CD4-positive, alpha-beta T cell (primary cell): ENCODE measurements at places on chromosomes 2 and 18.

GRCh38 chr2:55159037-55159651 lies 72.9 kb downstream of the CLHC1 start:
- H3K4me1 ChIP-seq, result peaks cover 4% of the 10 kb centered on the region
- H3K4me3 ChIP-seq, result no peak overlapping the region
- no peaks in the 10 kb centered on the region for H3K36me3 ChIP-seq
- H3K27me3 ChIP-seq, result no peaks in the 10 kb centered on the region
- DNase-seq, result no peak

DNA sequence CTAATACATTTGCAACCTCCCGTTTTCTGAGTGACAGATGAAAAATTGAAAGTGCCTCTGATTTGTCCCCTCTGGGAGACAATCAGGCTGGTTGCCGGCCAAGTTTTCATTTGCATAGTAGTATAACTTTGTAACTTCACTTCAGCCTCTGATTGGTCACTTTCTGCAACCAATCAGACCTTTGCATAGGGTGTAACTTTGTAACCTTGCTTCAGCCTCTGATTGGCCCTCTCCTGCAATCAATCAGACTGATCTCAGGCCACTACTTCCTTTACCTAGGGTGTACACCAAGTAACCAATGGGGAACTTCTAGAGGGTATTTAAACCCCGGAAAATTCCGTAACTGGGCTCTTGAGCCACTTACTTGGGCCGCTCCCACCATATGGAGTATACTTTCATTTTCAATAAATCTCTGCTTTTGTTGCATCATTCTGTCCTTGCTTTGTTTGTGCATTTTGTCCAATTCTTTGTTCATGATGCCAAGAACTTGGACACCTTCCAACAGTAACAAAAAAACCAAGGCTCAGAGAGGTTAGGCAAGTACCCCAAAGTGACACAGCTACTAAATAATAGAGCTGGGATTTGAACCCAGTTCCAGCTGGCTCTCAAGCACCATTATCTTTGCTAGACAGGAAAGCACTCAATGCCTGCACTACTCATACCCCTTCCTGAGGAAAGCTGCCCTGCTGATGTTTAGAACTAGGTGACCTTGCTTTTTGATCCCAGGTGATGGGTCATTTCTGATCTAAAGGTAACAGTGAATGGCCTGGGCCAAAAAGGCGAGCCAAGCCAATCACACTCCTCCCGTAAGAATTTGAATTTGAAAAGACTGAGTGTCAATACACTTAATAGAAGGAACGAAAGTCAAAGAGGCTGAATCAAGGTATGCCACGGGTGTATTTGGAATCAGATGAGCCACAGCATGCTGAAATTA lies 10.9 kb upstream of the MYOM1 start:
- H3K36me3 ChIP-seq, result no peaks in the 10 kb centered on the region
- no peaks in the 10 kb centered on the region for H3K27me3 ChIP-seq
- DNase-seq, result no peak
- H3K4me3 ChIP-seq, result no peak overlapping the region
- H3K4me1 ChIP-seq, result no peaks in the 10 kb centered on the region
- no peak overlapping the region for H3K27ac ChIP-seq

DNA sequence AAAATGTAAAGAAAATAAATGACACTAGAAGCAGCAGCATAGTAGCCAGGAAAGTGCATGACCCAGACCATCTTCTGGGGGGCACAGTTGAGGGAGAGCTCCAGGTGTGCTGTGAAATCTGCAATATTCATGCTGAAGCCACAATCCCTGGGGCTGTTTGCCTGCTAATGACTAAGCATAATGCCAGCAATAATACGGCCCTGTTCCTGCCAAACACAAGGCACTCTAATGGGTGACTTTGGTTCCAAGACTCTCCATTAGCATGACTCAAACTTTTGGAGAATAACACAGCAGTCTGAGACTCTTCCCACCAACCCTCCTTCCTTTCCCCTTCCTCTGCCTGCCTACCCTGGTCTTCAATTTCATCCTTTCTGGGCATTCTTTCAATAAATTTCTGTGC lies 77.9 kb upstream of the DOCK10 start:
- no peak for DNase-seq
- H3K4me3 ChIP-seq, result no peak overlapping the region
- H3K36me3 ChIP-seq, result no peaks in the 10 kb centered on the region

DNA sequence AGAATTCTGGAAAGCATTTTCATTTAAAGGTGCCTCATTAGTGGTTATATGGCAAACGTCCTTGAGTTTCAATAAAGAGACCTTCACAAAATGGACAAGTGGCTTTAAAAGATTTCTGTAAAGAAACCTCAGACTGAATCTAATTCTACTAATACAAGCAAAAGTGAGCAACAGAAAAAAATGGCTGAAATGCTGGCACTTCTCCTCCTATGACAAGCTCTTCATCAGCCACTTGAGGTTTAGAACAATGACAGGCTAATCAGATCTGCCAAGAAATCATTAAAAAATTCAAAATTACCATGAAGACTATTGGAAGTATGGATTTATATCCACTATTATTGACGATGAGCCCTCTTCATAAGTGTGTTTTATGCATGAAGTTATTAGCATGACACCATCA lies 71.8 kb downstream of the MYO3B start:
- H3K4me3 ChIP-seq, result no peak overlapping the region
- no peaks in the 10 kb centered on the region for H3K4me1 ChIP-seq
- no peaks in the 10 kb centered on the region for H3K36me3 ChIP-seq
- H3K27ac ChIP-seq, result no peak overlapping the region
- H3K27me3 ChIP-seq, result no peaks in the 10 kb centered on the region
- no peak for DNase-seq

- H3K36me3 ChIP-seq, result no peaks in the 10 kb centered on the region
- DNase-seq, result no peak
- H3K27me3 ChIP-seq, result no peaks in the 10 kb centered on the region
- H3K27ac ChIP-seq, result no peak overlapping the region
- H3K4me3 ChIP-seq, result no peak overlapping the region
- H3K4me1 ChIP-seq, result no peaks in the 10 kb centered on the region
These were observed 97.9 kb upstream of the KLHL29 start for GRCh38 chr2:23286758-23287704.

GRCh38 chr2:150379166-150379565 lies 108.3 kb downstream of the RND3 start:
- H3K4me1 ChIP-seq, result no peaks in the 10 kb centered on the region
- DNase-seq, result no peak
- no peaks in the 10 kb centered on the region for H3K36me3 ChIP-seq
- no peak overlapping the region for H3K4me3 ChIP-seq
- no peak overlapping the region for H3K27ac ChIP-seq

GRCh38 chr2:56185582-56186046 lies 1.8 kb downstream of the CCDC85A start:
- DNase-seq, result no peak
- H3K4me1 ChIP-seq, result peaks cover 8% of the 10 kb centered on the region
- H3K4me3 ChIP-seq, result no peak overlapping the region
- H3K27me3 ChIP-seq, result peaks cover 39% of the 10 kb centered on the region
- H3K27ac ChIP-seq, result no peak overlapping the region

DNA sequence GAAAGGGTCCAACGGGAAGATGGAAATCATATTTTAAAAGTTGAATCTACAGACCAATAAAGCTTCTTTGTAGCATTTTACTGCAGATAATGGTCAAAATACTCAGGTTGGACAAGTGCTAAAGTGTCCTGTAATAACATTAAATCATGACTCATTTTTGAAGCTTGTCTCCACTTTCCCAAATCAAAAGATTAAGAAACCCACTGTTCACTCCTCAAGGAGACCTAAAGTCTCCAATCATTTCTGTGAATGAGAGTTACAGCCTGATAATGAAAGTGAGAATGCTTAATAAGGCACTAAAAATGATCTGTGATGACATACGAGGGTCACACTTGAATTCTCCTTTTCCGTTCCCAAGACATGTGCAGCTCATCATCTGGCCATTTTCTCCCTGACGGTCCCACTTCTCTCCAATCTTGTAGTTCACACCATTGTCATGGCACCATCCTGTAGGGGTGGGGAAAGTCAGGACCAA lies 53.4 kb downstream of the ATIC start:
- no peak overlapping the region for H3K4me3 ChIP-seq
- no peak for DNase-seq
- peaks cover 2% of the 10 kb centered on the region for H3K36me3 ChIP-seq
- H3K27ac ChIP-seq, result no peak overlapping the region
- H3K27me3 ChIP-seq, result no peaks in the 10 kb centered on the region

GRCh38 chr2:223853425-223853837 lies 16.0 kb upstream of the AP1S3 start:
- DNase-seq, result no peak
- H3K4me3 ChIP-seq, result no peak overlapping the region
- H3K4me1 ChIP-seq, result peaks cover 6% of the 10 kb centered on the region
- no peaks in the 10 kb centered on the region for H3K36me3 ChIP-seq
- no peak overlapping the region for H3K27ac ChIP-seq
- no peaks in the 10 kb centered on the region for H3K27me3 ChIP-seq

GRCh38 chr2:240917009-240917683 lies 11.0 kb downstream of the CROCC2 start:
- no peak overlapping the region for H3K4me3 ChIP-seq
- H3K27ac ChIP-seq, result no peak overlapping the region
- DNase-seq, result no peak
- H3K27me3 ChIP-seq, result peaks cover 27% of the 10 kb centered on the region
- peaks cover 3% of the 10 kb centered on the region for H3K4me1 ChIP-seq
- no peaks in the 10 kb centered on the region for H3K36me3 ChIP-seq

- no peaks in the 10 kb centered on the region for H3K4me1 ChIP-seq
- no peak overlapping the region for H3K27ac ChIP-seq
- no peaks in the 10 kb centered on the region for H3K36me3 ChIP-seq
- H3K27me3 ChIP-seq, result no peaks in the 10 kb centered on the region
- DNase-seq, result no peak
These were observed 121.2 kb upstream of the TANK start for GRCh38 chr2:161039071-161039470.

GRCh38 chr2:101296371-101296770 lies 12.1 kb downstream of the RNF149 start:
- no peaks in the 10 kb centered on the region for H3K27me3 ChIP-seq
- H3K36me3 ChIP-seq, result peaks cover 45% of the 10 kb centered on the region
- no peak for DNase-seq
- no peak overlapping the region for H3K4me3 ChIP-seq

DNA sequence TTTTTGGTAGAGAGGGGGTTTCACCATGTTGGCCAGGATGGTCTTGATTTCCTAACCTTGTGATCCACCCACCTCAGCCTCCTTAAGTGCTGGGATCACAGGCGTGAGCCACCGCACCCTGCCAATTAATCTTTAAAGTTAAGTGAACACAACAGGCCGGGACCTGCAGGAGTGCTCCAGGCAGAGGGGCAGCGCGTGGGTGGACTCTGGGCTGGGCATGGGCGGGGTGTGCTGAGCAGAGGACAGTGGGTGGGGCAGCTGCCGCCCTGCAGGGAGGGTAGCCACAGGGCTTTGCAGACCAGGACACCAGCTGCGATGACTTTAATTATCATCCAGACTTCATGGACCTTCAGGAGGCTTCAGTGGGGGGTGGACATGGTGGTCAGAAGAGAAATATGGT lies 8.8 kb upstream of the GPR148 start:
- no peaks in the 10 kb centered on the region for H3K36me3 ChIP-seq
- DNase-seq, result no peak
- H3K4me3 ChIP-seq, result no peak overlapping the region
- H3K4me1 ChIP-seq, result no peaks in the 10 kb centered on the region
- H3K27me3 ChIP-seq, result peaks cover 8% of the 10 kb centered on the region

DNA sequence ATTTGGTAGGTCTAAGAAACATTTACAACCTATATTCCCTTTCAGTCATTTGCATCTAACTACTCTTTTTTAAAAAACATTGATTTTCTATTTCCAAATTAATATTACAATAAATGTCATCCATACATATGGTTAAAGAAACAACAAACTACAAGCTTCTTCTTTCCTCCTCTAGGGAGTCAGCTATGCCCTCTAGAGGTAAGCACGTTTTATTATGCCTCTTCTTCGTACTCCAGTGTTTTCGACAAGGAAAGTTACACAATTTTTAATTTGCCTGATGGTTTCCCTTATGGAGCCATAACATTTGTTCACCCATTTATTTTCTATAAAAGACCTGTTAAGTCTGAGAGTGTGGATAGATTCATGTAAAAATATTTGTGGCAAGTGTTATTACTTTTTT lies 183.4 kb upstream of the CDH7 start:
- H3K27ac ChIP-seq, result no peak overlapping the region
- H3K4me1 ChIP-seq, result no peaks in the 10 kb centered on the region
- no peaks in the 10 kb centered on the region for H3K27me3 ChIP-seq
- no peak overlapping the region for H3K4me3 ChIP-seq

DNA sequence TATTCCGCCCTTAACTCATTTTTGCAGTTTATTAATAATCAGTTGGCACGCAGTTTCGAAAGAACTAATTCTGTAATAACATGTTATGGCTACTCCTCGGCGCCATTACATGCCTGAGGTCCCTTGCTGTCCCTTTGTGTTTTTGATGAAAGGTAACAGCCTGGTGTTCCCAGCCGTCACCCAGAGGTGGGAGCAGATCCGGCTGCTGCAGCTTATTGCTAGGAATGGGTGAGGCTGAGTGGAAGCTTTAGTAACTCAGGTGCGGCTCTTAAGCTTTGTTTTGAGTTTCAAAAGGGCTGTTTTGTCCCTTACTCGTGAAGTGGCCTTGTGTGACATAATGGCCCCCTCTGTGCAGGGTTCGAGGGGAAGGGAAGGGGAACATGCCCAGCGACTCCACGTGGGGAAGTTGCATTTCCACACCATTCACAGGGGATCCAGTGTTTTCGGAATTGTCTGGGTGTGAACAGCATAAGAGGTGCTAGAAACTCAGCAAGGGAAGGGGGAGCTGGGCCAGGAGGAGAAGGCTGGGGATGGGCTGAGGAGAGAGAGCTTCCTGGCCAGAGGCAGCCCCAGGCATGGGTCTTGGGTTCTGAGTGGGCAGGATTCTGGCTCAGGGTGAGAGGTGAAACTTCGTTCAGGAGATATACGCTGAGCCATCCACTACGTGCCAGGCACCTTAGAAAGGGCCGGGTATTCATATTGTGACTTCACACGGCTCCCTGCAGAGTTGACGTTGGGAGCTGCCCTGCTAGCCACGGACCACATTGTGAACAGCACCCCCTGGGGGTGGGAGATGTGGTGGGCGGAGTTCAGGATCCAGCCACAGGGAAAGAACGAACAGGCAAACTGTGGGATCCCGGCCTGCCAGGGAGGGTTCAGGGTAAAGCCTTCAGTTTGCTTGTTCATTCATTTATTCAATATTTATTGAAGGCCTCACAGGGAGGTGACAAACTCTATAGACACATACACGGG lies 84.4 kb downstream of the TGOLN2 start:
- no peaks in the 10 kb centered on the region for H3K36me3 ChIP-seq
- H3K27ac ChIP-seq, result no peak overlapping the region
- H3K27me3 ChIP-seq, result no peaks in the 10 kb centered on the region
- no peak overlapping the region for H3K4me3 ChIP-seq

DNA sequence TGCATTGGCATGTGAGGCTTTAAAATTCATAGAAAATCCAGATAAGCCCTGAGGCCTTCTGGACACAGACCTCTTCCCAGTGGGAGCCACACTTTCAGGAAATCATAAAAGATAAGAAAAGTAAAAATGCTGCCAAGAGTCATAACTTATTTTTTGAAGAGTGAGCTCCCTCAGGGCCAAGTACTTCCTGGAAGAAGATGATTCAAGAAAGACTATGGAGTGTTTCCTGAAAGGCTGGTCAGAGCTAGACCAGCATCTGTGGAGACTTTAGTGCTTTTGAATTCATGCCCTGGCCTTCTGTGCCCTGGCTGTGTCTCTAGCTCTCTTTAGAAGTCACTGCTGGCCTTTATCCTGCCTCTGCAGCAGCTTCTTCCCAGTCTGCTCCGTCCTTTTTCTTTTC lies 6.4 kb upstream of the XDH start:
- no peaks in the 10 kb centered on the region for H3K36me3 ChIP-seq
- DNase-seq, result no peak
- no peak overlapping the region for H3K27ac ChIP-seq
- H3K4me3 ChIP-seq, result no peak overlapping the region

- DNase-seq, result no peak
- no peak overlapping the region for H3K4me3 ChIP-seq
- no peak overlapping the region for H3K27ac ChIP-seq
- no peaks in the 10 kb centered on the region for H3K4me1 ChIP-seq
These were observed 34.9 kb downstream of the CTIF start for GRCh38 chr18:48573632-48574283.
